ENCODE measurements at places on chromosomes 3 and 15.

GRCh38 chr3:53602866-53603265 lies 108.5 kb downstream of the CACNA1D start:
- no peak for DNase-seq

DNA sequence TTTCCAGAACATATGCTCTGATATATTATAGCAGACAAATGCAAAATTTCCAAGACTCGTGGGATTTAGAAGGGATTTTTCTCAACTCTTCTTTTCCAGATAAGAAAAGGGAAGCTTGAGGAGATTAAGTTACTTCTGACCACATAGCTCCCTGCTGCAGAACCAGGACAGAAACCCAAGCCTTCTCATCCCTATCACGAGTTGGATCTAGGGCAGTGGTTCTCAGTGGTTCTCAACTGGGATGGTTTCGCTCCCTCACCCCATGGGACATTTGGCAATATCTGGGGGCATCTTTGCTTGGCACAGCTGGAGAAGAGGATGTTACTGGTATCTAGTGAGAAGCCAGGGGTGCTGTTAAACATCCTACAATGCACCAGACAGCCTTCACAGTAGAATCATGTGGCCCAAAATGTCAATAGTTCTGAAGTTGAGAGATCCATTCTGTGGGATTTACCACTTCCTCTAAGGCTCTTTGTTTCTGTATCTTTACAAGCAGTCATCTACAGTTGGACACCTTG lies 64.2 kb downstream of the LIPC start:
- DNase-seq = no peak

- peak; percentile 37 for DNase-seq
Observed at GRCh38 chr3:4834403-4834866, 144.8 kb upstream of the BHLHE40 start.

- no peak for DNase-seq
Observed at GRCh38 chr3:197406266-197406665, 107.9 kb upstream of the DLG1 start.

DNA sequence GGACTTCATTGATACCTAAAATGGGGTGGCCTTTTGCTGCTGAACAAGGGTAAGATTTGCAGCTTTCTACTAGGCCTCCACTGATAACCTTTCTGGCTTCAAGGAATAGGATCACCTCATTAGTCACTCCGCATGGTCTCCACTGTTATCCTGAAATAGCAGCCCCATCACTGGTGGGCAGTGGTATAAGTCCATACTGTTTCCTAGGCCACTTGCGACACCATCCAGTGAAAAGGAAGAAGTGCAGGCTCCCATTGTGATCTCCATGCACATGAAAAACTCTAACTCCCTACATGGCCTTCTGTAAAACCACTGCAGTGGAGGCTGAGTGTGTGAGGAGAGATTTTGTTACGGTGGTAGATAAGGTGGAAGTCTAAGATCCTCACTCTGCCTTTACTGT lies 1455.9 kb downstream of the SI start:
- DNase-seq = no peak

DNA sequence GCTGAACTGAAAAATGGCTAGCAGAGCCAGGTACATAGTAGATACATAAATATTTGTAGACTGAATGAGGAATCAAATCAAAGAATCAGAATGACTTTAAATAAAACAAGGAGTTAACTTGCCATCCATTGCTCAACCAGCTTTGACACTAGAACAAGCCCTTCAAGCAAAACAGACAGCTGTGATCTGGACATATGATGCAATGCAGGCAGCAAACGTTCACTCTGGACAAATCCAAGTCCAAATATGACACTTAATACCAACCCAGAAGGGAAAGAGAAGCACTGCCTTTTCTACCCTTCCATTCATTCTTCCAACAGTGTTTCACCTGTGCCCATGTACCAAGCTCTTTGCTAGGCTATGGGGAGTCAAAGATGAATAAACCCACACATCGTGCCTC lies 4.5 kb downstream of the THRB start:
- no peak for DNase-seq

- no peak for DNase-seq
Observed at GRCh38 chr3:193743702-193744047, 150.7 kb downstream of the OPA1 start.

DNA sequence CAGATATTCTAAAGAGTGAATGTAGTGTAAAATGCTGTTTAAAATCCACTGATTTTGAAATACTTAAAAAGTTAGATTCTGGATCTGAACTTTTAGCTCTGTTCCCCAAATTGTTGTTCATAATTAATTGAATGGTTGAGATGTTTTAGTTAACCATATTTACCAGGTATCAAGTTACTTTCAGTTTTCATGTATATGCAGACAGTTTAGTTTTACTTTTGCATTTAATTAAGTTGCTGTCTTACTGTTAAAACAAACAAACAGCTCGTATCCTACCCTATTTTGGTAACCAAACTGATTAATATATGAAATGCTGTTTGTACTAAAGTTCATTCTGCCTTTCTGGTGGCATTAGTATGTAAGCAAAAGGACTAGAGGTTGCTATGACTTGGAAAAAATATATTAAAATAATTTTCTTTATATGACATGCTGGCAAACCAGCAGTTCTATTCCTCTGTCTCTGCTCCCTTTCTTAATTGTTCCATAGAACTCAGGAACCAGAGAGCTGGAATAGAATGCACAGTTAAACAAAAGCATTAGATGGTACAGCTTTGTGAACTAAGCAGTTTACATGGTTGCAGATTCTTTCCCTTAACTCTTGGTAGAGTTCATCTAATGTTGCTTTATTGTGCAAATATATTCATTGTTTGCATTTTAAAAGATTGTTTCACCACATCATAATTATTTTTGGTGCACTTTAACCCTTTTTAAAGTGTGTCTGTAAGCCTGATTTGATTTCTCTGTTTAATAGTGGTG lies 39.5 kb upstream of the SCAANT1 start:
- DNase-seq = no peak

GRCh38 chr3:73213896-73214295 lies 152.4 kb downstream of the EBLN2 start:
- DNase-seq = no peak

- no peak for DNase-seq
Observed at GRCh38 chr3:15159501-15160136, 46.4 kb upstream of the CAPN7 start.

DNA sequence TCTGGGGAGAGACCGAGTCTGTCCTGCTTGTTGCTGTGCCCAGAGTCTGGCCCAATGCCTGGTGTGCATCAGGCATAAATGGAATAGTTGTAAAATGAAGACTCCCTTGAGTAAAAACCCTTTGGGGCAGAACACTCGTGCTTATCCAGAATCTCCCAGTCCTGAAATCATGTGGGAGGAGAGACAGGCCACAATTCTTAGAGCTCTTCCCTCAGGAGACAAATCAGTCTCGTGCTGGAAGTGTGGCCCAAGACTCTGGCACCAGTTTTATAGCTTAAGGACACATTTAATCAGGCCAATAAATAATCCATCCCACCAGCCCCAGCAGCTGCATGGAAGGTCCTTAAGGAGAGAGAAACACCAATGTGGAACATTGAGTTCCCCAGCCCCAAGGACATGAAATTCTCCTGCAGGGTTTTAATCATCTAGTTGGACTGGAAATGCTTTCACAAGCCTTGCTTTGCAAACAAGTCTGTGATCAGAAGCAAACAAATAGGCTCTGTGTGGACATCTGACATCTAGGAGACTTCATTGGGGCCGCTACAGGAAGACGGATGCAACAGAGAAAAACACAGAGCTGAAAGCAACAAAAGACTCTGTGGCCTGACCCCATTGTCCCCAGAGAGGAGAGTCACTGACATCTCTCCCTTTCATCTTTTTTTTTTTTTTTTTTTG lies 70.4 kb downstream of the LSM3 start:
- DNase-seq = no peak

DNA sequence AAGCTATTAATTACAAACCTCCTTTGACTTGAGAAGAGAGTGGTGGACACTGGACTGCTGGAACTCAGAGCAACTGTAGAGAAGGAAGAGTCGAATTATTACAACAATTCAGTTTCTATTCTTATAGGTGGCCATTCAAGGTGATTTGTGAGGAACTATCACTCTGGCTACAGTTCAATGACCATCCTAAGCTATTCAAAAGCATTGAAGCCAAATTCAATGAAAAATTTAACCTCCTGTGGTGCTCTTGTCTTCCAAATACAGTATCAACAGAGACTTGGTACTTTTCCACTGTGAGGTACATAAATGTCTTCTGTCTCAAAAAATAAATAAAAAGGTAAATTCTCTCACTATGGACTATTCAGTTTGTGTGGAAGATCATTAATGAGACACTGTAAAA lies 513.3 kb upstream of the SEMA6D start:
- no peak for DNase-seq

- no peak for DNase-seq
Observed at GRCh38 chr3:45611209-45611608, 16.7 kb downstream of the LIMD1 start.

DNA sequence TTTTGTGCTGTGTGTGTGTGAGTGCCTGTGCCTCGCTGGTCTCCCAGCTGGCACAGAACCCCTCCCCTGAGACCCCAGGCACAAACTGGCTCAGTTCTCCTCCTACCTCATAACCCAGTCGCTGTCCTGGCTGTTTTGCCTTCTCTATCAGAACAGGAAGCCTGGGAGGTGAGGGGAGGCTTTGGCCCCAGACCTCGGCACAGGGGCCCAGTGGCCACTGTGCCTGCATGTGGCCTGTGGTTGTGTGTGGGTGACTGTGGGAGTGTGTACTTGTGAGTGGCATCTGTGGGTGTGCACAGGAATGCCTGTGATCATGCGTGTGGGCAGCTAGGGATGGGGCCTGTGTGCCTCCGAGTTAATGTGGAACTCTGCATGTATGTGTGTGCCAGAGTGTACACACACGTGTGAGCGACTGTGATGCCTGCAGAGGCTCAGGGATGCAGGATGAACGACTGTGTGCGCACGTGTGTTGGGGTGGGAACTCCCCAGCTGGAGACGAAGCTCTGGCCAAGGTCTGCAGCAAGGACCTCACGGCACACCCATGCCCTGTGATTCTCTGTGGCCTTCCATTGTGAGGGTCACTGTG lies 32.3 kb downstream of the PSTPIP1 start:
- DNase-seq = no peak

DNA sequence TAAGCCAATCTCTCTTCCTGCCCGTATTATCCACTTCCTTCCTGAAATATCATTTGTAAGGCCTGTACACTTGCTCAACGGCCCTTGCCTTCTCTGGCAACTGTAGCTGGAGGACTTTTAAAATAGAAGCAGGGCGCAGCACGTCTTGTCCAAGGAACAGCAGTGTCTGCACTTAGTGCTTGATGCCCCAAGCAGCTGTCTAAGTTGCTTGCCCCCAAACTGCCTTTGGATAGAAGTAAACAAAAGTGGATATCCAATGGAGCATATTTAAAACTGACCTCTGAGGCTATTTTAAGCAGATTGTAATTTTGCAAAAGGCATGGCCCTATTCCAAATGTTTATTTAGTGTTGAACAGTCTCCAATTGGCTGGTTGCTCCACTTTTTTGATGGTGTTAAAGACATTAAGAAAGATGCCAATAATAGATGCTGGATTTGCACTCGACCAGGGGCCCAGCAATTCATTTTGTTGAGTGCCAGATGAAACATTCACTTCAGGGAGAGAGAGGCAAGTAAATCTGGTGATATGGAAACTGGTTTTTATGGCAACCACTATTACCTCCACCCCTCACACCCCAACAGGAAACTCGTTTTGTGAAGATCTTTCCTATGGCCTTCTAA lies 526.8 kb upstream of the TBL1XR1 start:
- no peak for DNase-seq

- no peak for DNase-seq
Observed at GRCh38 chr15:73540161-73540560, 93.0 kb downstream of the NPTN start.

- no peak for DNase-seq
Observed at GRCh38 chr3:14877469-14877868, 58.7 kb downstream of the FGD5 start.

- no peak for DNase-seq
Observed at GRCh38 chr3:130014526-130014925, 40.0 kb downstream of the TRH start.

DNA sequence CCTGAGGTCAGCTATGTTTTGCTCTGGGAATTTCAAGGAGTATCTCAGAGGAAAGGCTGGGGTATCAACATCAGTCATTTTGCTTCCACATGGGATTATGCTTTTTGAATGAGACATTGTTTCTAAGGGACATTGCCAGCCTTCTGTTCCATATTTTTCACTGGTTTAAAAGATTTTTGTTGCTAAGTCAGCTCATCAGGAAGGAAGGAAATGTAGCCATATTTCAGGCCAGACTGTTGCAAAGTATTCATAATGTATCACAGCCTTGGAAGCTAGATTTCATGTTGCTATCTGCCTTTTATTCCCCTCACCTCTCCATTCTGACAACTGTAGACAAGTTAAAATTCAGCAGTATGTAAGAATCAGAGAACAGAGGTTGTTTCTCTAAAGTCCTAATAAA lies 61.0 kb upstream of the CHRM5 start:
- no peak for DNase-seq

DNA sequence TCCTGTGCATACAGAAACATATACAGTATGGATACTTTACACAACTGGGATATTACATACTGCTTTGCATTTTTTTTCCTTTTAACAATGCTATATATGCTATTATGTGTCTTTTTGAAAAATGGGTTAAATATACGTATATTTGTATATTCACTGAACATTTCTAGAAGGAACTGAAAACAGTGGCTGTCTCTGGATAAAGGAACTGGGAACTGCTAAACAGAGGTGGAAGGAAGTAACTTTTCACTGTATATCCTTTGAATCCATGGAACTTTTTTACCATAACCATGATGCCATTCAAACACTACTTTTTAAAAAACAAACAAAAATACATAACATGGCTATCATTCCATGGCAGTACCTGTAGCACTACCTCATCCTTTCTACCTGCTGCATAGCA lies 1.8 kb downstream of the MTFMT start:
- DNase-seq = no peak

- DNase-seq = no peak
Observed at GRCh38 chr3:51678641-51679040, 7.6 kb downstream of the TEX264 start.

- DNase-seq = no peak
Observed at GRCh38 chr3:9600597-9600996, 47.0 kb upstream of the LHFPL4 start.
